ENCODE measurements at places on chromosomes 2 and 18.

DNA sequence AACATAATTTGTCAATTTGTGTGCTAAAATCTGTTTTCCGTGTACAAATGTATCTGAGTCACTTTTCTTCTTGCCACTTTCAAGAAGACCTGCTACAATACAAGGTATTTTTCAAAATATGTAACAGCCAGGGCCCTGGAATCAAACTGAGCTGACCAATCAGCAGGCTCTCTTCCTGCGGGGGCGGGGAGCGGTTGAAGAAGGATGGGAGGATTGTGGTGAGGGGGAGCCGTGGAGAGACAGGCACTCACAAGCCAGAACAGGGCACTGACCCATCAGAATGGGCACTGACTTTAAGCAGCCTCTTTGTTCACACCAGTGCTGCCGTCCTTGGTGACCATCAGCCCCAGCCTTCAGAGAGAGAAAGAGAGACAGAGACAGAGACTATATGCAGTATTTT is 40.6 kb upstream of the CCNYL1 start:
- no peak for DNase-seq

DNA sequence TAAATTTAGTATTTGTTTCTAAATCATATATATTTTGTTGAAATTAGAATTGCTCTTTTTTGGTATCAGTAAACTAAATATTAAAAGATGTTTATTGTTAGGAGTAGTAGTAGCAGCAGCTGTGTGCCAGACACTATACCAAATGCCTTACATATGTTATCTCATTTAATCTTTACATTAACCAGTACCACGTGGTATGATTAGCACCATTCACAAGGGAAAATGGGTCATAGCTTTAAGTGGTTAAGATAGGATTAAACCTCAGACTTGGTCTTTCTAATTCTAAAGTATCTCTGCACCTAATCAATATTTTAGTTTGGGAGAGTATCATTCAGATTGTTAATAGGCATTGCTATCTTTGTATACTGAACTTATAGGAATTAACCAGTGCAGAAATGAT is 29.0 kb downstream of the PSMD14 start:
- no peak for DNase-seq

- DNase-seq = no peak
Observed at GRCh38 chr2:229085439-229085838, 185.6 kb downstream of the PID1 start.

GRCh38 chr2:205170399-205170798 is 511.9 kb upstream of the NRP2 start:
- DNase-seq = no peak

DNA sequence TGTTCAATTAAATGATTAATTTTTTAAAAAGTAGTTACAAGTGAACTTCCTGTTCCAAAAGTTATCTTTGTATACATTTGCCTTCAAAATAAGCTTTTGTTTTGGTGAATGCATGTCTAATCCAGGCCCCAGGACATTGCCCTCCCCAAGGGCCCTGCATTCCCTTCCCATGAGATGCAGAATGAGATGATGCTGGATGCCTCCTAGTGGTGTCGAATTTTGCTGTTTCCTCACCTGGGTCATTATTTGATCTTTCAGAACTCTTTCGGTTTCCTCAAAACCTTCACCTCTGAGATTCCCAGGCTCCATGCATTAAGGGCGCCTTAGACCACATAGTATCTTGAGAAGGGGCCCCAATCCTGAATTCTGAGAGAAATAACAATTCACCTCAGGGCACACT is 728.8 kb downstream of the CNTNAP5 start:
- DNase-seq = no peak

DNA sequence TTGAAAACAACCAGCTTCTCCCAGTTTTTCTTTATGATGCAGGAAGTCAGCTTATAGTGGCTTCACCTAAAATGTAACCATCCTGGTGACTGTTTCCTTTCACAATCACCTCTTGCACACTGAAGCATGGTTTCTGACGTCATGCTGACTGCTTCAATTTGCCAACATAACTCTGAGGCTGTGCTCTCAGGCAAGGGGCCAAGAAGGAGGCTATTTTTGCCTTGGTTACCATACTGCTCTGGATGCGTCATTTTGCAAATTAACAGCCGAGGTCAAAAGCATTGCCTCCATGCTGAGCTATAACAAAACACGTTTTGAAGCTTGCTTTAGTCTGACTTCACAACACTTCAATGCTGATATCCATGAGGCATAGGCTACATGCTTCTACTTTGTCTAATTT is 397.8 kb downstream of the METTL4 start:
- DNase-seq = no peak

GRCh38 chr18:38307914-38308313 is 742.3 kb upstream of the CELF4 start:
- no peak for DNase-seq

- DNase-seq = no peak
Observed at GRCh38 chr18:23730857-23731256, 41.6 kb downstream of the LAMA3 start.

GRCh38 chr2:133400411-133400810 is 167.9 kb downstream of the NCKAP5 start:
- DNase-seq = no peak

- DNase-seq = no peak
Observed at GRCh38 chr2:175744000-175744399, 258.1 kb downstream of the LNPK start.

DNA sequence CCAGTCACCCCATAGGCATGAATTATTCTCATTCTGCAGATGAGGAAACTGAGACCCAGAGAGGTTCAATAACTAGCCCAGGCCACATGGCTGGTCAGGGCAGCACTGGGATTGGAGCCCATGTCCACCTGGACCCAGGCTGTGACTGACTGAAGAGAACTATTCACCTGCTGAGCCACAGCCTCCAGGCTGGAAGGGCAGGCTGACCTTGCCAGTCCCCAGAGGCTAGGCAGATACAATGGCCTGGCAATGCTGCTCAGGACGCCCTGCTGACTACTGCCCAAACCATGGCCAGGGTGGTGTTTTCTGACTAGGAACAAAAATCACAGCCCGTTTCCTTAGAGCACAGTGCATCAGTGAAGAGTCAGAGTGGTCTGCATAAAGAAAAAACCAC is 36.8 kb downstream of the HS6ST1 start:
- DNase-seq = no peak

DNA sequence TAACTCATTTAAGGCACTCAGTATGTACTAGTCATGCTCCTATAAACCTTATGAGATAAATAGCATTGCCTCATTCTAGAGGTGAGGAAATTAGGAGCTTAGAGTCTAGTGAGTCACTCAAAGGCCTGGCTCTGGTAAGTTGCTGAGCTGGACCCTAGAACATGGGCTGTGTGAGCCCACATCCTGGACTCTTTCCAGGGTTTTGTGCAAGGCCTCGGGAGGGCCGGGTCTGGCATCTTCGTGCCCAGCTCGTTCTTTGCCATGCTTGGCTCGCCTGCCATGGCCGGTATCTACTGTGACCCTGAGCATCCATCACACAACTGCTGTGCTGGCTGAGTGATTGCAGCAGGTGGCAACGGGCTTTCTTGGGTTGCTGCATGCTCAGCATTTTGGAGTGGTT is 168.0 kb downstream of the LPIN1 start:
- no peak for DNase-seq

GRCh38 chr2:201559067-201559710 is 84.1 kb downstream of the TMEM237 start:
- DNase-seq = no peak

GRCh38 chr2:43155851-43156411 is 70.5 kb downstream of the ZFP36L2 start:
- DNase-seq = no peak

GRCh38 chr2:43464590-43464989 is 131.2 kb downstream of the THADA start:
- no peak for DNase-seq

DNA sequence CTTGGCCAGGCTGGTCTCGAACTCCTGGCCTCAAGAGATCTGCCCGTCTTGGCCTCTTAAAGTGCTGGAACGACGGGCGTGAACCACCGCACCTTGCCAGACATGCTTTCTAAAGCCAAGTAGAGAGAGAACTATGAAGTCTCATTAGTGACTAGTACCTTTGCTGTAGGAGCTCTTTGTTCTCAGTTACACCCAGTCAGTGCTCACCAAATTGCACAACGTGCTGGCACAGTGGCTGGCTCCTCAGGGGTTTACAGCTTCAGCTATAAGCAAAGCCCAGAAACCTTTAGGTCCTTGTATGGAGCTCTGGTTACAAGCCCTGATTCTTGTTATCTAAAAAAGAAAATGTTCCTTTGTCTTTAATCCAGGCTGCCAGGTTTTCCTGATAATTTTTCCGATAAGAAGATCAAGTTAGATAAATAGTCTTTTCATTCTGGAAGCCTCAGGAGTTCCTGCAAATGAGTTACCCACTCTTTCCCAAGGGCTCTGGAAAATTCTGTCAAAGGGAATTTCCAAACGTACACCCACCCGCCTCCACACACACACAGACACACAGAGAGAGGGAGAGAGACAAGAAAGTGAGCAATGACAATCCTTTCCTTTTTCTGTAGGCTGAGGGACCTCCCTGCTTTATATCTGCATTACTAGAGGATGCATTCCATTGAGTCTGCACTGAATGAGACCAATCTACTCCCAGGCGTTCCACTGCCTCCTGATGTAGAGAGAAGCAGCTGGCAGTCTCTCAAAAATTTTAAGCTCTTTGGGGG is 100.2 kb upstream of the CSRNP3 start:
- DNase-seq = no peak

DNA sequence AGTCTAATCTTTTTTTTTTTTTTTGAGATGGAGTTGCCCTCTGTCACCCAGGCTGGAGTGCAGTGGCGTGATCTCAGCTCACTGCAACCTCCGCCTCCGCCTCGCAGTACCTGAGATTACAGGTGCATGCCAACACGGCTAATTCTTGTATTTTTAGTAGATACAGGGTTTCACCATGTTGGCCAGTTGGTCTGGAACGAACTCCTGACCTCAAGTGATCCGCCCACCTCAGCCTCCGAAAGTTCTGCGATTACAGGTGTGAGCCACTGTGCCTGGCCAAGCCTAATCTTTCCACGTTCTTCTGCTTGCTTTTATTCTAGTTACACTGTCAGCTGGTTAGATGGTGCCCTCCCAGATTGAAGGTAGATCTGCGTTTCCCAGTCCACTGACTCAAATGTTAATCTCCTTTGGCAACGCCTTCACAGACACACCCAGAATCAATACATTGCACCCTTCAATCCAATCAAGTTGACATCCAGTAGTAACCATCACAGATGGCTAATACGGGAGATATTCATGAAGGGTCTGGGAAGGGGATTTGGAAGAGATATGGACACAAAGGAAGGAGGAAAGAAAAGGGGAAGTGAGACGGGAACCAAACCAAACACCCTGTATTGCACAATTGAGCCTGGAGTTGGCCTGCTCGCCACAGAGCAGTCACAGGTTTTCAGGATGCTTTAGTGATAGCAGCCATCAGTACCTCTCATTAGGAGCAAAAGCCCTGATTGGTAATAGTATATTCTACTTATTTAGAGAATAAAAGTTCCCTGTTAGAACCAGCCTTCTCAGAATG is 229.8 kb downstream of the PIK3C3 start:
- no peak for DNase-seq

DNA sequence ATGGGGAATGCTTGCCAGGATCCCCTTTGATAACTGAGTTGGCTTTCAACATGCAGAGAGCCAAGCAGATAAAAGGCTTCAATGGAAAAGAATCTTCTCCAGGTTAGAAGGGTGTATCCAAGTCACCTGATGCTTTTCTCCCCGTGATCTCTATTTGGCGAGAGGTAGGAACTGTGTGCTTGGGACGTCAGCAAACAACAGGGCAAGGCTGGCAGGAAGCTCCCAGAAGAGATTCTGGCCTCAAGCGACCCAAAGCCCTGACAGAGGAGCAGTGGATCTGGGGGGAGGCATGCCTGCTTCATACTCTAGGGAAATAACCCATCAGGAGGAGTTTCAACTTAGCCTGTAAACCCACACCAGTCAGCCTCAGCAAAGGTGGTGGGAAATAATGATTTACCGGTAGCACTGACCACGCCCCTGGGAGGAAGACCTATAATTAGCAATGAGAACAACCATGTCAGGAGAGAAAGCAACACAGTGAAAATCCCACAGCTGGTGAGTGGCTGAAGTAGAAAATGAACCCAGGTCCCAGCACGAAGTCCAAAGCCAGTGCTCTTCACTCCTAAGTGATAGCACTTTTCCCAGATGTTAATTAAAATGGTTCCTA is 76.3 kb upstream of the SEC11C start:
- DNase-seq = no peak

DNA sequence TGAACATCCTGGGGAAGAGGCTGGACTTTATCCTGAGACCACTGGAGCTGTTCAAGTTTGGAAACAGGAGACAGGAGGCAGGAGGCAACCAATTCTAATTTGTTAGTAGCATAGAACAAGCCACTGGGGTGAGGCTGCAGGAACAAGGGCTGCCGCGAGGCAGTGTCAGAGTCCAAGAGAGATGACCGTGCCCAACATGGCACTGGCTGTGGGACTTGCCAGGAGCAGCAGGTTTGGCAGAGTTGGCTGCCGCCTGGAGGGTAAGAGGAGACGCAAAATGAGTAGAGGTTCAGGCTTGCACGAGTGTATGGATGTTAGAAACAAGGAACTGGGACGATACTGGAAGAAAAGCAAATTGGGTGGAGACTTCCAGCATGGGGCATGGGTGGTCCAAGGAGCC is 168.5 kb downstream of the TPGS2 start:
- no peak for DNase-seq

- no peak for DNase-seq
Observed at GRCh38 chr2:78416625-78417300, 608.7 kb upstream of the REG3G start.

DNA sequence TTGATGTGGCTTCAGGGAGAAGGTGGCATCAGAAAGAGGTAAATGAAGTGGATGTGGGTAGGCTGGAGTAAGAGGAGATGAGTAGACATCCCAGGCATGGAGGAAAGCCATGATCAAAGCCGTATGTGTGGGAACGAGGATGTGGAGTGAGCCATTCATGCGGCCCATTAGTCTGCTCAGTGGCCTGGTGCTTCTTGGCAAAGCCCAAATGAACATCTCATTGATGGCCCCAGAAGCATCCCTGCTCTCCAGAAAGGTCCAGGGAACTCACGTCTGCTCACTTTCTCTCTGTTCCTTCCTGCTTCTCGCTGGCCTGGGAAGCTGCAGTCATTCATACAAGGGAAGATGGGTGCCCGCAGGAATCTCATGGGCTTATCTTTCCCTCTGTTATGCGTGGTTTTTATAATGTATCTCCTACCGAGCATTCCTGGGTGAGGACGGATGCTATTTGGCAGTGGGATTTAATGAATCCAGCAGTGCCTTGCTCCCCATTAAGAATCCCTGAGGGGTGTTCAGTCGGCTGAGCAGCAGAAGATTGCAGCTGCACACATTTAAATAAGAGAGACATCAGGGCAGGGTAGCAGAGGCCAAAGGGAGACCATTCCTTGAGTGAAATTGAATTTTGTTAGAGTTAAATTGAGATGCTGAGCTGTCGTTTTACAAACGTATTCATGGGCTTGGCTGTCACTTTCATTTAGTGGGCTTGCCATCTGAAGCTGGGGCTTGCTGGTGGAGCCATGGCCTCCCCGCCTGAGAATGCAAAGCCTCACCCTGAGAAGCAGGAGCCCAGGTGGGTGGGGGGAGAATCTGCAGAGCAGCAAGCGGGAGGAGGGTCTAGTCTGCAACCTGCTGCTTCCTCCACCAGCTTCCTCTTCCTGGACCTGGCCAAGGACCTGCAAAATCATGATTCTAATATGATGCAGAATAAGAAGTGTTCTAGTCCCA is 64.5 kb downstream of the LYPD1 start:
- no peak for DNase-seq

- DNase-seq = no peak
Observed at GRCh38 chr2:213104092-213104902, 47.1 kb downstream of the IKZF2 start.

Data from activated CD4-positive, alpha-beta T cell treated with anti-CD3 and anti-CD28 coated beads, Interleukin-2, amount 50 U/mL, for 1 hour (primary cell).